ENCODE measurements at places on chromosomes 2 and 18. TPM values are rescaled to one million over a fixed set of nuclear protein-coding genes. Genes with fewer than 3 reads are reported as not detected.

- DNase-seq = no peak
These were observed 36.9 kb downstream of the ST8SIA3 start for GRCh38 chr18:57389271-57389670.

DNA sequence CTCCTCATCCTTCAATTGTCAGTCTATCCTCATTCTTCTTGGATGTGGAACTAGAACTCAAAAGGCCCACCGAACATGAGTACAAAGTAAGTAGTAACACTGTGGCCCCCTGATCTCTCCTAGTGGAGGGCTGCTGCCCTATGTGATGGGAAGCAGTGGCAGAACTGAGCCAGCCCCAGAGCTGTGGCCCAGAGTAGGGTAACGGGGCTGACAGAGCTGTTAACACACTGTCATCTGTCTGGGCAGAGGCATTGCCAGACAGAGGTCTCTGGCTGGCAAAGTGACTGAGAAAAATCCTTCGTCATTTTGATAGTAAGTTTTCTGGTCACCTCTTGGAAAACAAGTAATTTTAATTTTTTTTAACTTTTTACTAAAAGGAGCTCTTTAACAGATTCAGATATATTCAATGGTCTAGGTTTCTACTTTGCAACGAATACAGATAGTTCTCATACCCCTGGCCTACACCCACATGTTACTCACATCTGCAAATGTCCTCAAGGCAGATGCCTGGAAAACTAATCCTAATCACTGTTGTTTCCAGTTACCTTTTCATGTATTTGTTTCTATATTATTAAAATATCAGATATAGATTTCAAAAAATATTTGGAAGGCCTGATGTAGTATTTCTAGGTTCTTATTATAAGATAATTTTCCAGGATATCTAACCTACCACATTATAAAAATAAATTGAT, 588.7 kb downstream of the CPS1 start:
- DNase-seq = no peak

DNA sequence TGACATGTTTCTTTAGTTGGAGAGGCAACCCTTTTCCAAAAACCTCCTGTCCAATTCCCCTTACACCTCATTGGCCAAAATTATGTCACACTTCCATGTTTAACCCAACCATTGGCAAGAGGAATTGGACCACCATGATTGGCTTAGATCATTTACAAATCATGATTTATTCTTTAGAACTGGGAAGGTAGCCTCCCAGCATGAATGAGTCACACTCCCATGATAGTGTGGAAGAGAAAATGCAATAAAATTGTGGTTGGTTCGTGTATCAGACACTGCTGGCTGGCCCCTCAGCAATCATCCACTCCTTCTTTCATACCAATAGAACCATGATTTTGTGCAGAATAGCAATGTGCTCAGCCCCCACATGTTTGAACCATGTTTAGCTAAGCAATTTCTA, 156.6 kb upstream of the ACVR2A start:
- no peak for DNase-seq

DNA sequence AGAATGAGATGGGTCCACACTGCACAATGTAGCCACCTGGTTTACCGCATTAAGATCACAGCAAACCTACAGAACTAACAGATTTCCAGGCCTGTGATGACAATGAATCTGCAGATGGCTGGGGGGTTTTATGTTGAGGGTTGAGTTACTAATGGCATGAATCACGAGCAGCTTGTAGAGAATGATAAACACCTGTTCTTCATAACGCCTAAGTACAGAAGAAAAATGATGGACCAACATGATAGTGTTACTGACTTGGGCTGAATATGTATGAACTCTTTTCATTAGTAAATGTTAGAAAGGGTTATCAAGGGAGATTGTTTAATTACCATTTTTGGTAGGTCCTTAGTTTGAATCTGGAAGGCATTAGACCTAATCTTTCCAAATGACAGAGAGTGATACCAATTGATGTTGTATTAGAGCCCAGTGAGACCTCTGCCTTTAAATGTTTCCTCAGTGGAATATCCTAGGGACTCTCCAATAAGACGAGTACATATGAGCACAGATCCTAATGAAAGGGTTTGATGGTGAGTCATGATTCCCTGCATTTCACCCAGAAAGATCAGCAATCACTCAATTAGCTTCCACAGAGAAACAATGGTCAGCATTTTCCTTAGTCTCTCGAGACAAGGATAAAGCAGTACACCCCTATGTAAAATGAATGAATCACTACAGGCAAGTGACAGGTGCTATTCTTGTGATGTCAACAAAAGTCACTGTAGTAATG, 243.8 kb downstream of the DLGAP1 start:
- no peak for DNase-seq

DNA sequence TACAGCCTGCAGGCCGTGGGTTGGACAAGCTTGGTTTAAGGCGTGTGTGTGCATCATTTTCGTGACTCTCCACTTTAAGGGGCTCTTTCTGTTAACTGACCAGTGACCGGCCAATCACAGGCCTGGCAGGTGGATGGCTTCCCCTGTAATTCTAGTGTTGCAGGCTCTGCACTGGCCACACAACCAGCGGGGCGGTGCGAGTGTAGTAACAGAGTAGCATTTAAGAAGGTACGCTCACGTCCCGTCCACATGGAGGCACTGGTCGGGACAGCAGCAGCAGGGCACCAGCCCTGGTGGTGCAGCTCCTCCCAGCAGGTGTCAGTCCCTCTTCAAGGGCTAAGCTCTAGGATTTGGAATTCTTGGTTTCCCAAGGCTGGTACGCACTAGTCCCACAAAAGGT, 8.0 kb upstream of the ANO7 start:
- no peak for DNase-seq

- DNase-seq = no peak
These were observed 1594.6 kb upstream of the SLC39A10 start for GRCh38 chr2:194062401-194062800.

- no peak for DNase-seq
These were observed 60.7 kb downstream of the ANKRD62 start for GRCh38 chr18:12154361-12154760.

DNA sequence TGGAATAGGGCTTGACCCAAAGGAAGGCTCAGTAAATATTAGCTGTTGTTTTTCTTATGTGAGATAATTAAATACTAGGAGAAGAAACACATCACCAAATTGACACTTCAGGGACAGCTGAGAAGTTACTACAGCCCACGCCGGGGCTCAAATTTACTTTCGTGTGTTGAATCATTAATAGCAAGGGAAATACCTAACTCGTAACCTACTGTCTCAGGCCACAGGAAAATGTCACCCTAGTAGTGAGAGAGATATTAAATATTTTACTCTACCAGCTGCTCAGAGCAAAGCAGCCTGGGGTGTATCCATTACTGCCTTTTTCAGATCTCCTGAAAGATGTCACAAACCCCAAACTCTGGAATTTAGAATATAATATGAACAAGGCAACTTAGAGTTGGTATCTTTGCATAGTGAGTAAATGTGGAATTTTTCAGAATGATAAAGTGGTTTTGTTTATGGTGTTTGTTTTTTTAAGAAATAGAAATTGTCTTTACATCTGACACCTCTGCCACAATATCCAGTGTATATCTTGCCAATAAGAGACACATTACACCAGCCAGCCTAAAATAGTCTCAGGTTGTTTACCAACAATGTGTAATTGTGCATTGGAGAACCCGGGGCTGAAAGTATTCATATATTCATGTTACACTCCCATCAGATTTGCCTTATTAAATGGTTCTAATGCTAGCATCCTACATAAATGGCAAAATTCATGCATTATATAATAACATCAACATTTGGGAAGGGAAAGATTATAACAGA, 48.4 kb downstream of the ATP8B1 start:
- no peak for DNase-seq

FEV gene
- polyA plus RNA-seq = not detected

- DNase-seq = no peak
These were observed 399.7 kb downstream of the MTX2 start for GRCh38 chr2:176668912-176669311.

XDH gene
- polyA plus RNA-seq = 0.35 TPM

SCN1A gene
- polyA plus RNA-seq = not detected

DNA sequence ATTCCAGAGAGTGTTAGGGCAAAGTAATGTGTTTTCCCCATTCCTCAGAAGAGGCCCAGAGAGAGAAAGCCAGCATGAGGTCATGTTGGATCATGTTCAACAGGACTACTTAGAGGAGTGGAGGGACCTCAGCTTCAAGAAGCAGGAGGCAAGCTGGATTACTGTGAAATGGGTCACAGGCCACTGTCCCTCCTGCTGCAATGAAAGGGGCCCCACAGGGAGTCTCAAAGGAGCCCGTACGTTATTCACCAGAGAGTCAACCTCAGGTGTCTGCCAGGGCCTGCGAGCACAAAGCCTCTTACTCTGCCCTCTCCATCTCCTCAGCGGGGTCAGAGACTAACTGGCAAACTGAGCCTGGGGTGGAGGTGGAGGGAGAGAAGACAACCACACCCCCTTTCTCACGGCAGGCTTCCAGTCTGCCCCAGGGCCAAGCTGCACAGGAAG, 27.2 kb upstream of the ACYP2 start:
- DNase-seq = no peak

OBSL1 gene
- polyA plus RNA-seq = 35.5 TPM

C2orf78 gene
- polyA plus RNA-seq = not detected

DNA sequence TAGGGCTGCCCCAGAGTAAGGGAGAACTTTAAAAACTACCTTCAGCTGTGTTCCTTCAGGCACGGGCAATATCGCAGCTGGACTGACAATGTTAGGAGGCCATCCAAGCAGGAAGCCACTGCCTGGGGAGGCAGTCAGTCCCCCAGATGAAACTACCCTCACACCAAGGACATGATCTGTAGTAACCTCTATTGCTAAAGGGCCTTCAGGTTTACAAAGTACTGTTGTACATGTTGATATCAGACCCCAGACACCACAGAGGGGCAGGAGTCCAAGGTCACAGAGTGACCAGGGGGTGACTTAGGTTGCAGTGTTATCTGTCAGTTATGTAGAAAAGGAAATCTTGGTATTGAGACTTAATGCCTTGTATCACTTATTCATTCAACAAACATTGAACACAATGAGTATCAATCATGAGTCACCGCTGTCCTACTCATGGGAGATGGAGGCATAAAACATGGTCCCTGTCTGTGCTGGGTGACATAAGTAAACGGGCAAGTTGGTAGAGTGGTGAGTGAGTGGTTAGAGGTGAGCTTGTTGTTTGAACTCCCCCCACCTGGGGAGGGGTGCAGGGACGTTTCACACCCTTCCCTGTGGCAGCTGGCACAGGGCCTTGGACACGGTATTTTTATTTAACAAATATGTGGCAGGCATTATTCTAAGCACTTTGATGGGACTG, 7.1 kb downstream of the CABLES1 start:
- no peak for DNase-seq

DNA sequence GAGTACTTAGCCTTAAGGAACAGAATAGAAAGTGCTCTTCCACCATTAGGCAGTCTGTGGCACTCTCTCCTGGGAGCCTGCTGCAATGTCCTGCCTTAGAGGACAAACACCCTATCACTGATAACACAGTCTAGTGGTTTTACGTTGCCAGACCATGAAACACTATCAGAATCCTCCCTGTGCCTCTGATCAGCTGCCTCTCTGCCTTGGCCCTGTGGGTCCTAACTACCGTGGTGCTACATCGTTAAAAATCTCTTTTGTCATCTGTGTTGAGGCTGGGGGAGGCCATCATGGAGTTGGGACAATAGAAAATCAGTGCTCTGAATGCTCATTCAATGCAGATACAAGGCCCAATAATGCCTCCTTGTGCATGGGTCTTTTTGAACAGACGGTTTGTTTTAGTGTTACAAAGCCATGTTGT, 11.9 kb upstream of the APCDD1 start:
- no peak for DNase-seq

Measured in AG04450 (cell line).